Thymus (tissue), 14 donors: ENCODE measurements at places on chromosomes 11 and 22.

GRCh38 chr11:59716051-59716450 lies 2.4 kb upstream of the OR10V1 start:
- no peak for DNase-seq
- no peak overlapping the region for H3K4me3 ChIP-seq
- no peaks in the 10 kb centered on the region for H3K4me1 ChIP-seq
- H3K36me3 ChIP-seq: no peaks in the 10 kb centered on the region
- no peak overlapping the region for H3K27ac ChIP-seq
- H3K27me3 ChIP-seq: peaks cover 3% of the 10 kb centered on the region

- peaks cover 100% of the 10 kb centered on the region for H3K27me3 ChIP-seq
- DNase-seq: no peak
- H3K27ac ChIP-seq: no peak overlapping the region
- peaks cover 7% of the 10 kb centered on the region for H3K4me1 ChIP-seq
- no peaks in the 10 kb centered on the region for H3K36me3 ChIP-seq
These were observed 2.5 kb downstream of the ROBO3 start for GRCh38 chr11:124867700-124868099.

- H3K27ac ChIP-seq: no peak overlapping the region
- H3K4me3 ChIP-seq: no peak overlapping the region
- H3K27me3 ChIP-seq: no peaks in the 10 kb centered on the region
- H3K4me1 ChIP-seq: peaks cover 3% of the 10 kb centered on the region
- no peaks in the 10 kb centered on the region for H3K36me3 ChIP-seq
These were observed 6.7 kb upstream of the APOBEC3A start for GRCh38 chr22:38950527-38951295.

DNA sequence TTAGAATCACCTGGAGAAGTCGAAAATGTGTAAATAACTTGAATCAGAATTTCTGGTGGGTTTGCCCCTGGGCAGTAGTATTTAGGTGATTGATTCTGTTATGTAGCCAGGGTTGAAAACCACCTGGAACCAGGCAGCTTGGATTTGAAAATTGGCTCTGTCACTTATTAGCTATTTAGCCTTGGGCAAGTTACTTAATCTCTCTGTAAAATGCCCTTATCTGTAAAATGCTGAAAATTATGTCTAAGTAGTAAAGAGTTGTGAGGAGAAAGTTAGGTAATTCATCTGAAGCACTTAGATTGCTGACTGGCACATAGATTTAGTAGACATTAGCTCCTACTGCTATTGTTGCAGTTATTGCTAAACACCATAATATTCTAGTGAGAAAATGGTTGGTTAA lies 49.3 kb downstream of the PPME1 start:
- H3K27me3 ChIP-seq: no peaks in the 10 kb centered on the region
- H3K36me3 ChIP-seq: peaks cover 3% of the 10 kb centered on the region
- H3K4me3 ChIP-seq: no peak overlapping the region
- no peak for DNase-seq
- H3K27ac ChIP-seq: no peak overlapping the region
- no peaks in the 10 kb centered on the region for H3K4me1 ChIP-seq

- H3K36me3 ChIP-seq: no peaks in the 10 kb centered on the region
- peak overlapping the region; percentile 55 for H3K27ac ChIP-seq
- DNase-seq: no peak
- no peak overlapping the region for H3K4me3 ChIP-seq
- H3K27me3 ChIP-seq: no peaks in the 10 kb centered on the region
These were observed 31.0 kb downstream of the FBLN1 start for GRCh38 chr22:45533703-45534102.
